AG09309 (cell line): ENCODE measurements at places on chromosomes 2 and 18.

- no peak for DNase-seq
These were observed 32.6 kb upstream of the AGPS start for GRCh38 chr2:177359836-177360595.

DNA sequence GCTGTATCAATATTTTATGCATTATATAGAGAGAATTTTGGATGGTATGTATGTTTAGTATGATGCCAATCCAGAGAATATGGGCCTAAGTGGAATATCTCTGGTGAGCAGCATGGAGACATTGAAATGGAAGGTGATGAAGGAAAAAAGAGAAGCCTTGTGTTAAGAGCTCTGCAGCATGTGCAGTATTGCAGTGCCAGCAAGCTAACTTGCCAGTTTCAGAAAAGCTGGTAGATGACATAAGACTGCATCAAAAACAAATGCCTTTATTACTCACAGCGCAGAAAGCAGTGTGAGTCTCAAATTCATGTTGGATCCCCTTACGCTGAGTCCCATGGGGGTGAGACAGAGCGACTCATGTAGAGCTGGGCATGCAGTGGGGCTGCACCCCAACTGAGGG, 280.2 kb downstream of the CTNNA2 start:
- no peak for DNase-seq

DNA sequence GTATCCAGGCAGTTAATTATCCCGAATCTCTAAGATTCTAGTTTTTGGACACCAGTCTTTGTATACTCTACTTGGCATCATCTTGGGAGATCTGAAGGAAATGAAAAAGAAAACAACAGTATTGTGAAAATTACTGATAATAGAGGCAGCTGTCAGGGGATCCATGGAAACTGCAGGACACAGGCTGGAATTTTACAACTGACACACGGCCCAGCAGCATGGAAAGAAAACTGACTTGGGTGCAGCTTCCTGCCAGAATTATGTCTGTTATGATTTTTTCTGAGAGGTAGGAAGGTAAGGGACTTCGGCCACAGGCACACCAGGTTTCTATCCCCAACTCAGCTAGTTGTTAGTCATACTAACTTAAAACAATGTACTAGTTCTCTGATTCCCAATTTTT, 57.7 kb upstream of the ERBB4 start:
- no peak for DNase-seq

DNA sequence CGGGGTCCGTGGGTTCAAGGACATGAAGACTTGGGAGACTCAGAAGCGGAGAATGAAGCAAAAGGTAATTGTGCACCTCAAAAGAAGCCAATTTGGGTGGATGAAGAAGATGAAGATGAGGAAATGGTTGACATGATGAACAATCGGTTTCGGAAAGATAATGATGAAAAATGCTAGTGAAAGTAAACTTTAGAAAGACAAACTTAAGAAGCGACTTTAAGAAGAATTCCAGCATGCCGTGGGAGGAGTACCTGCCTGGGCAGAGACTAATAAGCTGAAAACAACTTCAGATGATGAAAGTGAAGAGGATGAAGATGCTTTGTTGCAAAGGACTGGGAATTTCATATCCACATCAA, 43.5 kb downstream of the PSTPIP2 start:
- DNase-seq, result no peak

- no peak for DNase-seq
These were observed 58.4 kb upstream of the GLI2 start for GRCh38 chr2:120677221-120677620.

- peak; percentile 41 for DNase-seq
These were observed 534.9 kb downstream of the SLC4A3 start for GRCh38 chr2:220162320-220162719.

DNA sequence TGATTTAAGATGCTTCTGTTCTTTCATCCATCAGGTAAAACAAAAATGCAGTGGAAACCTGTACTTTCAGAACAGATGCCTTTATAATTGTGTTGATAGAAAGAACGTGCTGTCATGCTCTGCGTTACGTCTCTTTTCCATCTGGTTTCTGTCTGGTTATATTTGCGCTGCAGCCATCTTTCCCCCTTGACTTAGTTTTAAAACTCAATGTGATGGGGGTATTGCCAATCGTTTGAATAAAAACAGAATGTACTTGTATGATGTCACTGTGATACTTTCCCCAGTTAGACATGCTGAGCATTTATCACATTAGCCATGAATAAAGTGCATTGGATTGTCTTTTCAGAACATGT, 508.6 kb downstream of the ADCYAP1 start:
- no peak for DNase-seq

GRCh38 chr2:129709001-129709955, 270.2 kb upstream of the RAB6C start:
- no peak for DNase-seq

DNA sequence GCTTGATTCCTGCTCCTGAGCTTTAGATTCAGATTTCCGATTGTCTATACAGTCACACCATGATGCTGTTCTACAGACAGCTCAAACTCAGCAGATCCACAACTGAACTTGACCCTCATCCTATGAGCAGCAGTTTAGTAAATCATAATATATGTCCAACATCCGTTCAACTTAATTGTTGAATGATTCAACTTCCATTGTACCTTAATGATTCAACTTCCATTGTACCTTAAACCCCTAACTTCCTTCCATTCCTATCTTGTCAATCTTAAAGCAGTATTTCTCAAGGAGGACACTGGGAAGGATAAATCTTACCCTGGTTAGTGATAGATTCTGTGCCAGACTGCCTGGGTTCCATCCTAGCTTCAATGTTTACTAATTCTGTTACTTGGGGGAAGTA, 60.1 kb downstream of the PIGN start:
- DNase-seq, result no peak

GRCh38 chr2:23418461-23418911, 33.5 kb downstream of the KLHL29 start:
- DNase-seq, result no peak

- DNase-seq, result no peak
These were observed 159.6 kb upstream of the SIX2 start for GRCh38 chr2:45168711-45169338.

DNA sequence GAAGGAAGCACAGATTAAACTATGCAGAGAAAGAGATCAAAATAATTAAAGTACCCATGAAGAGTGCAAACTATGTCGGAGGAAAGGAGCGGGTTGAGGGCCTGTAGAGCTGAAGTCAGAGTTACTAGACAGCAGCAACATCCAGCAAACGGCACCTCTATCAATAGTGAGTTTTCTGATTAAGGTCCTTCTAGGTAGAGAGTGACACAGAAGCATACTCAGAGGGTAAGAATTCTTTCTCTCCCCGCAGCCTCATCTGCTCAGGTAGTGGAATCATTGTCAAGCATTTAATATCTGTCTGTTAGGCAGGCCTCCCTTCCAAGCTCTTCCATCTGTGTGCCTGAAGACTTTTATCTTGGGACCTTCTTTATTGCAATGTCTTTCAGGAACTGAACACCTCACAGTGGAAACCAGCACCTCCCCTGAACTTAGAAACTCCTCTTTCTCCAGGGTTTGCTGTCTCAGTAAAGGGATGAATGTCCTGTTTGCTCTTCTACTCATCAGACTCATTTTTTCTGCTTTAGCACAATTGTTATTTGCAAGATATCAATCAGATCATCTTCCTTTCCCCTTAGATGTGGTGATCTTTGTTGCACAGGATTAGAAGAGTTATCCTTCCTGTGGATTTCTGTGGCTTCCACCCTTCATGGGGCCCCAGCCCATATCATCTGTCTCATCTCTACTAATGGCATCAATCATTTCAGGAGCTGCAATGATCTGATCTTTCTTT, 28.8 kb downstream of the SP140 start:
- no peak for DNase-seq

- DNase-seq, result no peak
These were observed 160.2 kb upstream of the SMAD2 start for GRCh38 chr18:48090702-48091101.

DNA sequence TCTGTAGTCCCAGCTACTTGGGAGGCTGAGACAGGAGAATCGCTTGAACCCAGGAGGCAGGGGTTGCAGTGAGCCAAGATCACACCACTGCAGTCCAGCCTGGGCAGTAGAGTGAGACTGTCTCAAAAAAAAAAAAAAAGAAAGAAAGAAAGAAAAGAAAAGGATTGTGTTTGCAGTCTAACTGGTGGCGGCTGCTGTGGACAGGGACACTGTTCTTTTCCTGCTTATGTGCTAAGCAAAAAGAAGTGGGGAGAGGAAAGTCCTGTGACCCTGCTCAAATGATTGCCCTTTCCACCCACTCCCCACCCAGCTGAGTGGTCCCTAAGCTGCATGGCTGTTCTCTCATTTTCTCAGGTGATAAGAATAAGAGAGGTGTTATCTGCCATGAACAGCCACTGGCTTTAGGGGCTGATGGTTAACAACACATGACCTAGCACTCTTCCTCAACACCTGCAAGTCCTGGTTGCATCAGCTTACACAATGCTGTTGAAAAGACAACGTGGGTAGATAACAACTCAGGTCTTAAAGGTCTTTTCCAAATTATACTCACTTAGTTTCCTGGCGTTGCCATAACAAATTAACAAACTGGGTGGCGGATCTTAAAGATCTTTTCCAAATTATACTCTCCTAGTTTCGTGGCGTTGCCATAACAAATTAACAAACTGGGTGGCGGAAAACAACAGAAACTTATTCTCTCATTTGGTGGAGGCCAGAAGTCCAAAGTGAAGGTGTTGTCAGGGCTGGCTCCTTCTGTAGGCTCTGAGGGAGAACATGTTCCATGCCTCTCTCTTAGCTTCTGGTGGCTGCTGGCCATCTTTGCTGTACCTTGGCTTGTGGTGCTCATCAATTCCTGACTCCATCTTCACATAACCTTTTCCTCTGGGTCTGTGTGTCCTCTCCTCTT, 90.3 kb upstream of the RTN4 start:
- no peak for DNase-seq

GRCh38 chr2:227597998-227598397, 695 bp upstream of the SCYGR2 start:
- DNase-seq, result no peak

GRCh38 chr18:78965917-78966792, 13.5 kb upstream of the SALL3 start:
- no peak for DNase-seq

- no peak for DNase-seq
These were observed 443.3 kb downstream of the SOCS6 start for GRCh38 chr18:70732188-70732587.

DNA sequence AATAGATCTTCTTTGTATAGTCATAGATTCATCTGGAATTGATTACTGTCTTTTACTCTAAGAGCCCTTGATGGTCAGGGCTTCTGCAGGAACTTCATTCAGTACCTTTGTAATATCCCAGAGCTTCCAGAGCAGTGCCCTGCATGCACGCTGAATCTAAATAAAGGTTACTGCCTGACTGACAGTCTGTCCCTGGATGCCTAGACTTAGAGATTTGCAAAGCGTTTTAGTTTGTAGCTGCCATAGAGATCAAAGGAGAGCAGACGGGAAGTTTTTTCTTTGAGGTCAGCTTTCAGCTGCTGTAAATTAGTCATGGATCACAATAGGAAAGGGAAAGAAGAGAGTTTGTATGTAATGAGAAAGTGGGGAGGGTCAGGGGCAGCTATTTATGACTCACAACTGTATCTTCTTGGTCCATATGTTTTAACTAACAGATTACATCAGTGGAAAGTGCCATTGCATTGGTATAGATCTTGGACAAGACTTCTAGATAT, 45.2 kb upstream of the NYAP2 start:
- DNase-seq, result peak; percentile 23

DNA sequence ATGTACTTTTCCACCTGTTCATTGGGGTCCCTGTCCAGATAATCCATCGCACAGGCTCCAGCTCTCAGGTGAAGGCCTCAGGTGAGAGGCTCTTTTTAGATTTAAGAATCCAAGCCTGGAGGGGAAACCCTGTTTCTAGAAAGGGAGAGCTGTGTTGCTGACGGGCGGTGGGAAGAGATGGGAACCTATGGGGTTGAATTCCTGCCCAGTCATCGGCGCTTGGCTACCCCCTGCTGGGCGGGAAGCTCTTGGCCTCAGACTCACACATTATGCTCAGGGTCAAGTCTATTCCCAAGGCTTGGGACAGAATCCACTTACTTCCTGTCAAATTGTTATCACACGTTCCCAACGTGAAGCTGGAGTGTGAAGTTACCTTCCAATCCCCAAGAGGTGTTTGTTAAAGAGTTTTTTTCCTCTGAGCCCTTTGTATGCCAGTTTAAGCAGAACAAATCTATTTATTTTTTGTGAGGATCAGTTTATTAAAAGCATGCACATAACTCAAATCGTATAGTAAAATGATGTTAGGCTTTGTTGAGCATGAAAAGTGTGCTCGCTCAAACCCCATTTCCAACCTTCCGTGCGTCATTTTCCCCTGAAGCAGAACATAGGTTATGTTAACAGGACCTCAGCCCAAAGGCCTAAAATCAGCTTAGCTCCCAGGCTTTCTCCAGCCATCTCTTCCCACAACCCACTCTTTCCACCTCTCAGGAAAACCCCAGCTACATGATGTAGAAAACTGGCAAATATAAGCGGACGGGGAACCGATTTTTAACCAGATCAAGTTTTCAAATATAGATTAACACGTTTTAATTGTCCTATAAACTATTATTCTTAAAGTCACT, 181.7 kb upstream of the ETAA1 start:
- DNase-seq, result peak; percentile 17

GRCh38 chr2:75138528-75138927, 60.8 kb downstream of the TACR1 start:
- no peak for DNase-seq

DNA sequence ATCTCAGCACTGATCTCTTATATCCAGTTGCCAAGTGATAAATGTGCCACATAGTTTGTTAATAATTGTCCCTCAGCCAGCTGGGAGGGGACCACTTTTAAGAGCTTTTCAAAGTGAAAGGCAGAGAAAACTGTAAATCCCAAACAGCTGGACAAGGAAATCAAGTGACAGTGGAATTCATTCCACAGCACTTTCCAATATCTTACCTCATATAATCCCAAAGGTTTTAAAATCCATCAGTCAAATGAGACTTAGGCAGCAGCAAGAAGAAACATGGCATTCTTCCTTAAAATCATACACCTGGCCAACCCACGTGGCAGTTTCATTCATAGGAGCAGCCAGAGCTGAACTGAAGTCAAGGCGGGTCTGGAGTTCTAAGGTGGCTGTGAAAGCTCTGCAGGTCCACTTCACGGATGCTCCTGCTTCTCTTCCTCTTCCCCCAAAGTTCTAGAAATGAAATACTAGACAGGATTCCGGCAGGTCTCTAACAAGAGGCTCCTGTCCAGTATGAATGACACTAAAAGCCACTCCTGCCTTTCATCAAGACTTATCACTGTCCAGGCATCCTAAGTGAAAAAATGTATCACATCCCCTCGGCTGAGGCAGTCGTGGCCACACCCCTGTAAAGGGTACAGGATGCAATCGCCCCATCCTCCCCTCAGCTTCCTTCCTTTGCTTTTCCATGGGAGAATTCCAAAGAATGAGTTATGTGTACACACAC, 190.4 kb upstream of the STK17B start:
- DNase-seq, result no peak

- DNase-seq, result no peak
These were observed 479 bp downstream of the IL1F10 start for GRCh38 chr2:113068249-113068648.

- no peak for DNase-seq
These were observed 84.1 kb upstream of the SLC66A3 start for GRCh38 chr2:11071211-11071610.

DNA sequence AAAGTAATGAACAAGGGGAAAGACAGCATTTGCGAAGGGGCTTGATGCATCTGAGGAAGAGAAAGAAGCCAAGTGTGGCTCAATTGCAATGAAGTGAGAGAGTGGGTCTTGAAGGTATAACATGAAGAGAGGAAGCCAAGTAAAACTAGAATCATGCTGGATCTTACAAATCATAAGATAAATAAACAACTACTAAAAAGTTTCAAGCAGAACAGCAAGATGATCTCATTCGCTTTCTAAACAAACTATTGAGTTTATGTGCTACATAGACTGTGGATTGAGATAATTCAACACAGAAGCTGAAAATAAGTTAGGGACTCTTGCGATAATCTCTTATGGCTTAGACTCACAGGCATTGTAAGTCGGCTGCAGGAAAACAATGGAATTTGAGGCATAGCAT, 1310.5 kb upstream of the NRXN1 start:
- no peak for DNase-seq
